ENCODE measurements at places on chromosomes 1 and 21.
A peak's percentile ranks its signal among the peaks of the same experiment; 100 is the strongest.

GRCh38 chr1:238953448-238954010 is 432.8 kb upstream of the CHRM3 start:
- no peak for DNase-seq

GRCh38 chr1:199029855-199030254 is 391.0 kb downstream of the PTPRC start:
- DNase-seq: no peak

DNA sequence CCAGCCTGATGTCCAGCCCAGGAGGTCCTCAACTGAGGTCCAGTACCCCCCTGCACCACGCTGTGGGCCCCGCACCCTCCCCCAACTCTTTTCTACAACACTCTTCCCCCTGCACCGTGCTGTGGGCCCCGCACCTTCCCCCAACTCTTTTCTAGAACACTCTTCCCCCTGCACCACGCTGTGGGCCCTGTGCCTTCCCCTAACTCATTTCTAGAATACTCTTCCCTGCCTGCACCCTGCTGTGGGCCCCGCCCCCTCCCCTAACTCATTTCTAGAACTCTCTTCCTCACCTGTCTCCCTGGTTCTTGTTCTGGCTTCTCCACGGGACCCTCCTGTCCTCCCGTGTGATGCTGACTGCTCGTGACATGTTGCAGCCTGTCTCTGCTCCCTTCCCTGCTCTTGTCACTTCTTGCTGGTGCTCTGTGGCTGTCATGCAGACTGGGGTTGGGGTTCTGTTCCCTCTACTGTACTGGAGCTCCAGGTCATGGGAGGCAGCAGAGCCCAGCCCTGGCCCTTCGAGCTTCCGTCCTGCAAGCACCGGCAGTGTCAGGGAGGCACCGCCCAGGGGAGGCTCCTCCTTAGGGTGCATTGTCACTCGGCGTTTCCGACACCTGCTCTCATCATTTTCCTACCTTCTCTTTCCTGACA is 160.1 kb upstream of the COL6A1 start:
- no peak for DNase-seq

- DNase-seq: peak; percentile 61
These were observed 98.4 kb downstream of the EBNA1BP2 start for GRCh38 chr1:43073490-43074230.

- no peak for DNase-seq
These were observed 922.4 kb upstream of the ADGRL4 start for GRCh38 chr1:79928901-79929300.
